Activated naive CD4-positive, alpha-beta T cell treated with anti-CD3 and anti-CD28 coated beads, Interleukin-2, amount 50 U/mL, for 16 hours (primary cell): ENCODE measurements at places on chromosomes 12 and 14.

- DNase-seq, result peak; percentile 42
Measured at GRCh38 chr12:12560587-12561370, 1.9 kb downstream of the DUSP16 start.

- peak; percentile 52 for DNase-seq
Measured at GRCh38 chr12:388541-389141, 479 bp downstream of the KDM5A start.

DNA sequence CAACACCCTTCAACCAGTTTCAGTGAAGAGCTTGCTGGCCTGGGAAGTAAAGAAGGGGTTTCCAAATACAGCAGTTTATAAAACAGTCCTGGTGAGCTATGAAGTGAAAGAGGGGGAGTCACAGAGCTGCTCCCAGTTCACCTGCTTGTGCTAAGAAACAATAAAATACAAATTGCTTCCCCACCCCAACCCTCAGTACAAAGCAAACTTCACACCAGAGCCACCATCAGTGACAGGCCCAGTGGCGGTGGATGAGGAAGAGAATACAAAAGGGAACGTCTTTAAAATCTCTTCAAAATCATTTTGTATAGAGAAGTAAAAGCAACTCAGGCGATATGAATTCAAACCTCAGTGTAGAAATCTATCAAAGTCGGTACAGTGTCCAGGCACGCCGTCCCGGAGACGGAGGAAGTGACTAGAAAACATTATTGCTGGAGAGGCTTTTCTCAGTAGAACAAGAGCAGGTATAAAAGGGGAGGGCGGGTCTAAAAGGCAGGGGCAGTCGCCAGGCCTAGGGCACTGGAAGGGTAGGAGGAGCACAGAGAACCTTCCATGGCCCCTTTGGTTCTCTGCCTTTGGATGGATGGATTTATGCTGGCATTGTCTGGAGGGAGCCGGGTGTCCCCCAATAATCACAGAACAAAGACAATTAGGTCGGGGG lies 10.5 kb upstream of the RPLP0 start:
- DNase-seq, result no peak

- DNase-seq, result peak; percentile 38
Measured at GRCh38 chr12:57803319-57803893, 15.1 kb downstream of the AVIL start.

DNA sequence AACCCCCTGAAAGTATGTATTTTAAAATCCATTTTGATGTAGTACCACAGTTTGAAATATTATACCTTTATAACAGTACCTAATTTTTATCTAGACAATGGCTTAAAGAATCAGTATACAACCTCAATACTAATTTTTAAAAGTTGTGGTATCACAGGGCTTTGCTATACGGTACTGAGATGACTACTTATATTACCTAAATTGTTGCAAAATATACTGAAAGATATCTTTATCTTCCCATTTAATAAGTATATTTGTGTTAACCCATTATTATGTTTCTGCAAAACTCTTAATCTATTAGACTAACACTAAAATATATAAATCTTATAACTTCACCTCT lies 67.1 kb downstream of the RALGAPA1 start:
- no peak for DNase-seq

DNA sequence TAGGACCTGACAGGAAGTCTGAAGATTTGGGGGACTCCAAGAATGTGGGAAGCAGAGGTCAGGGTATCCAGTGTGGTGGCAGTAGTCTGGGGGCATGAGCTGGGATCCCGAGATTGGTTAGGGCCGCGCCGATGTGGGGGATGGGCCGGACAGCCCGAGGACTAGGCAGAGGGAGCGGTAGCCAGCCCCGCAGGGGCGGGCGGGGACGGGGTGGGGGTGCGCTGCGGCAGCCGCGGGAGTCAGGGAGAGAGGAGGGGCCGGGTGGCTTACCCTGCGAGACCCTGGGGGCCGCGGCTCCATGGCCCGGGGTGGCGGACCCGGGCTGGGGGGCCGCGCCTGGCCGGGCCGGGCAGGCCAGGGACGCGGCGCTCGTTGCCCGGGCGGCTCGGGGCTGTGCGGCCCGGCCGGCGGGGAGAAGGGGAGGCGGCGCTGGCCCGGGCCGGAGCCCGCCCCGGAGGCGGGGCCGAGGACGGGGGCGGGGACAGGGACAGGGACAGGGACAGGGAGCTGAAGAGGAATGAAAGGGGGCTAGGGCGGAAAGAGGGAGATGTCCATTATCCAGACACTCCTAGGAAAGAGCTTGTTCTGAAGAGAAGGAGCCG lies 5.6 kb downstream of the ZNF385A start:
- no peak for DNase-seq

DNA sequence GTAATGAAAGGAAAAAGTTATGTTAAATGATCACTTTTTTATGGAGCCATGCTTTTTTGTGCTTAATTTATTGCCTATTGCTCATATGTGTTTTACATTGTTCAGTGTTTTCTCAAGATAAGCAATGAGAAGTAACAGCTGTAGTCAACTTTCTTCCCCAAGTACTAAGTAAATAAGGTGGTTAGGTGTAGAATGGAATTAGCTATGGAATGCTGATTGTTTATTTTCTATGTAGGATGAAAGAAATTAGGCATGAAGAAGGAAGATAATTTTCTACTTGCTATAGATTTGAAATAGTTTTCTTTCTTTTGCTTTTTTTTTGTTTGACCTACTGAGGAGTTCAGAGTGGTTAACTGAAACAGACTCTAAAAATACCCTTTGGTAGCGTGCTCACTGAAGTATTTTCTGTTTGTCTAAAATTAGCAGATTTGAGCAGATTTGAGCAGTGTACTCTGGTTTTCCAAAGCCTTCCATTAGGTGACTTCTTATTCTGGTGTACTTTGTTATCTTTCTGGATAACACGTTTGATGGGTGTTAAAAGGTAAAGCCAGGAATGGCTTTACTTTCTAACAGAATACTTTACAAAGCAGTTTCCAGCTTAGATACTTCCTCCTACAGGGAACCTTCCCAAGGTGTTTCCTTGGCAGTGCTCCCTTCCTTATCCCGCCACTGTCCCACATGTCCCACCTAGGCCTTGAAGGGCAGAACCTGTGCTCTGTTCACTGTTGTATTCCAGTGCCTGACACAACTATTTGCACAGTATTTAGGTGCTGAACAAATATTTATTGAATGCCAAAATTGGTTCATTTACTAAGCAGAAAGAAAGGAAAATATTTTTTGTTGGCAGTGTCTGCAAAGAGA lies 56.0 kb downstream of the RASSF3 start:
- no peak for DNase-seq

DNA sequence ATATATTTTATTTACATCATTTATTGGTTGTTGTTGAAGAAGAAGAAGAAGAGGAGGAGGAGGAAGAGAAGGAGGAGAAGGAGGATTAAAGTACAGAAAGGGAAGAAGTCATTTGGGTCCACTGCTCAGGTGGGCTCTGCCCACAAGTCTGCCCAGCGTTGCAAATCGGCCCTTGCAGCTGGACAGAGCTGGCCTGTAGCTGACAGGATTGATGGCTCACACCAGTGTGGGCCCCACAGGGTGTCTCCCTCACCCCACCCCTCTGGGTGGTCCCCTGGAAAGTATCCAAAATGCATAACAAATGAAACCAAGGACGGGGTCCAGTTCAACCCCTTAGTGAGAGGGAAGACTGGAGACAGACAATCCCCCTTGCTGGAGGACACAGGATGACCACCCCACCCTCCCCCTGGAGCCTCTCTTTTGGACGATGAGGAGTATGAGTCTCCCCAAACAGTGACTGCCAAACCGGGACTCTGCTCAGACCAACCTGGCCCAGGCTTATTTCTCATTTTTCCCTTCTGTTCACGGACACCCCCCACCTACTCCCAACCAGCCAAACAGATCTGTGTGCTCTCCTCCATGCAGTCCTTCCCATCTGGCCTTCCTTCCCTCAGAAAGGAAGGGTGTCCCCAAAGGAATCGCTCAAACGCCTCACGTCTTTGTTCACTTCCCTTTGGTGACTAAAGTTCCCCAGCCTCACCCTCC lies 17.7 kb downstream of the DPF3 start:
- DNase-seq, result no peak

GRCh38 chr14:75876530-75876929 lies 105.3 kb downstream of the TGFB3 start:
- no peak for DNase-seq

DNA sequence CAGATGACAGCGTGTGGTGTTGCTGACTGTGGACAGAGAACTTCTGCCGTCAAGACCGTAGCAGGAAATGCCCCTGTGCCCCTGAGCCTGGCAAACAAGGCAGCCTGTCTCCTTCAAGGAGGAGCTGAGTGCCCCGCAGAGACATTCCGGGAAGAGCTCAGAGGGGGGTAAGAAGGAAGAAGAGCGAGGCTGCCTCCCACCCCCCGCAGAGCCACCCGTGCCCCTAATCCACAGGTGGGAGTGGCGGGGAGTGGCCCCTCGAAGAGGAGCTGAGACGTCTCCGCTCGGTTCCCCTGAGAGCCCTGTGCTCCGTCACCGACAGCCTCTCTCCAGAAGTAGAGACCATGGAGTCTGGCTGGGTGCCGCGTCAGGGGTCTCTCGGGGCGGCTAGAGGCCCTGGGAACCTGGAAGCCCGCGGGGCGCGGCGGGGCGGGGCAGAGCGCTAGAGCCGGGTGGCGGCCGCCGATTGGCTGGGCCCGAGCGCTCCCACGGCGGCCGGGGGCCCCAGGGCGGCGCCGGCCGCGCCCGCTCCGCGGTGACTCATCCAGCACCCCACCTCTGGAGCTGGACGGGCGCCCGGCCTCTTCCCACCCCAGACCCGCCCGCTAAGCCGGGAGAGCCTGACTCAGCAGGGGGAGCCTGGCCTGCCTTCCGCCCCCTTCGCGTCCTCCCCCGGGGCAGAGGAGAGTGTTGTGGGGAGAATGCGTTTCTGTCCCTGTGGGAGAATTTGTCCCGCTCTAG lies 25.2 kb upstream of the KRT78 start:
- peak; percentile 54 for DNase-seq

DNA sequence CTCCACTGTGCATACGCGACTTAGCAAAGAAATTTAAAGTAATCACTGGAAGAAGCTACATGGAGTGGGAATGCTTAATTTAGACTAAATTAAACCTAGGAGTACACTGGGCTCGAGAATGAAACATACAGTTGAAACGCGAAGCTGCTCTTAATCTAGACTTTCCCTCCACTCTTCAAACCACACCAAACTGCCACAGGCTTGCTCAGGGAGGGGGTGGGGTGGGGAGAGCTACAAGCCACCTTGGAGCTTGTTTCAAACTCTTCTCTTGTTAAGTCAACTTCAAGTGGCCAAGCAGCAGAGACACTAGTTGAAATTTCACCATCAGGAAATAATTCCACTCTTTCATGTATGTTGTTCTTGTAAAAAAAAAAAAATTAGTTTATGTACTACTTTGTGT lies 69.9 kb downstream of the SLC38A1 start:
- no peak for DNase-seq
